ENCODE measurements at places on chromosomes 5 and 9. TPM values are rescaled to one million over a fixed set of nuclear protein-coding genes. Genes with fewer than 3 reads are reported as not detected.
A peak's percentile ranks its signal among the peaks of the same experiment; 100 is the strongest.

ELAVL2 gene
- 35.8 TPM for total RNA-seq

ARHGEF39 gene
- total RNA-seq = 0.79 TPM

- no peak for DNase-seq
Observed at GRCh38 chr5:147403651-147404640, 105.9 kb downstream of the DPYSL3 start.

- DNase-seq = no peak
Observed at GRCh38 chr9:127825319-127826051, 22.8 kb downstream of the FPGS start.

DNA sequence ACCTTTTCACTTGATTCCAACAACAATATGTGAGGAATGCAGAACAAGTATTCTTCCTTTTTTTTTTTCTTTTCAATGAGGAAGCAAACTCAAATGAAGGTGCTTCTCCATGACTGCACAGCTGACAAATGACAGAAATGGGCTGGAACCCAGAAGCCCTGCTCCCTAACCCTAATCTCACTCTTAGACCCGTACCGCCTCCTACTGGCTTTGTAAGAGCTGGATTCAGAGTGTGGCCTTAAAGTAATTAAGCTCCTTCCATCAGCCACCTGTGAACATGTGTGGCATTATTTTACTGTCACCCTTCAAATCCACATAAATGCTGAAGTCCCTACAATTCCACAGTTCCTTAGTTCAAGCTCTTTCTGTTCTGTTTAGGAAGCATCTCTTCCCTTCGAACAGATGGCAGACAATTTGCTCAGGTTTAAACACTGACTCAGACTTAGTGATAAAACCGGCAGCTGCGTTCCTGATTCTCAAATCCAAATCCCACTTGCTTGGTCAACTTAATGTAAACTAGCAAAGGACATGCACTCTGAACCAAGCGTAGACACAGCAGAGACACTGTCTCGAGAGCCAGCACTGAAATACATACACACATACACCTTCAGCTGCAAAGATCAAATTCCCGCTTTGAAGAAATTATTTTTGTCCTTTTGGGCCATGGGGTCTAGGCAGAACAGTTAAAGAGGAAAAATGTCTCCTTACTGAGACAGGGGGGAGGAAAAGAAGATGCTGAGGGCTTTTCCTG lies 316.7 kb upstream of the TLE4 start:
- DNase-seq = no peak

DNA sequence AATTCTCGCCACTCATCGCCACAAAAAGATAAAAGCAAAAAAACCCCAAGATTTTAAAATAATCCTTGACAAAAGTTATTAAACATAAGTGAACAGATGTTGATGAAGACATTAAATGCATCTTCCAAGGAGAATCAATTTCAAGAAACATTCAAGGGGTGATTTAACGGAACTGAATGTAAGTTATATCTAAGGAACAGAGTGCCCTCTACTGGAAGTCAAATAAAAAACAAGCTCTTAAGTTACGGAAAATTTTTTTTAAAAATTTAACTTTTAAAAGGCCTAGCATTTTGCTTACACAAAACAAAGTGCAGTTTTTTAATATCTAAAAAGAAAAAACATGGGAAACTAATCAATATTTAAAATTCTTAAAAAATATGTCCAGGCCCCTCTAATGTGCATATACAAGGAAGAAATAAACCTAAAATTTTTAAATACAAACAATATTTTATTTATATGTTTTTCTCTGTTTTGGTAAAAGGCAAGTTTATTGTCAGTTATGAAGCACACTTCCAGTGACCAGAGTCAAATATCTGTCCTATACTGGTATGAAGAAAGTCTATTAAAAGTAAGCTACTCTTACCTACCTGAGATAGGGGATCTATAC lies 28.0 kb downstream of the TEX10 start:
- peak; percentile 18 for DNase-seq

GRCh38 chr9:128636556-128637530 lies 19.8 kb downstream of the DYNC2I2 start:
- no peak for DNase-seq

- DNase-seq = no peak
Observed at GRCh38 chr5:39760385-39761198, 335.8 kb upstream of the DAB2 start.

- DNase-seq = no peak
Observed at GRCh38 chr5:162683284-162683683, 615.7 kb downstream of the GABRG2 start.

DNA sequence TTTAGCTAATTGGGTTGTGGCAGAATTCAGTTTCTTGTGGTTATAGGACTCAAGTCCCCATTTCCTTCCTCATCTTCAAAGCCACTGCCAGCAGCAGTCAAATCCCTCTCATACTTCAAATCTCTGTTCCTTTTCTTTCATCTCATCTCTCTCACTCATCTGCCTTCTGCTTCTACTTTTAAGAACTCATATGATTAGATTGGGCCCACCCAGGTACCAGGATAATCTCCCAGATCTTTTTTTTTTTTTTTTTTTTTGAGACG lies 8.0 kb upstream of the REEP5 start:
- no peak for DNase-seq

DNA sequence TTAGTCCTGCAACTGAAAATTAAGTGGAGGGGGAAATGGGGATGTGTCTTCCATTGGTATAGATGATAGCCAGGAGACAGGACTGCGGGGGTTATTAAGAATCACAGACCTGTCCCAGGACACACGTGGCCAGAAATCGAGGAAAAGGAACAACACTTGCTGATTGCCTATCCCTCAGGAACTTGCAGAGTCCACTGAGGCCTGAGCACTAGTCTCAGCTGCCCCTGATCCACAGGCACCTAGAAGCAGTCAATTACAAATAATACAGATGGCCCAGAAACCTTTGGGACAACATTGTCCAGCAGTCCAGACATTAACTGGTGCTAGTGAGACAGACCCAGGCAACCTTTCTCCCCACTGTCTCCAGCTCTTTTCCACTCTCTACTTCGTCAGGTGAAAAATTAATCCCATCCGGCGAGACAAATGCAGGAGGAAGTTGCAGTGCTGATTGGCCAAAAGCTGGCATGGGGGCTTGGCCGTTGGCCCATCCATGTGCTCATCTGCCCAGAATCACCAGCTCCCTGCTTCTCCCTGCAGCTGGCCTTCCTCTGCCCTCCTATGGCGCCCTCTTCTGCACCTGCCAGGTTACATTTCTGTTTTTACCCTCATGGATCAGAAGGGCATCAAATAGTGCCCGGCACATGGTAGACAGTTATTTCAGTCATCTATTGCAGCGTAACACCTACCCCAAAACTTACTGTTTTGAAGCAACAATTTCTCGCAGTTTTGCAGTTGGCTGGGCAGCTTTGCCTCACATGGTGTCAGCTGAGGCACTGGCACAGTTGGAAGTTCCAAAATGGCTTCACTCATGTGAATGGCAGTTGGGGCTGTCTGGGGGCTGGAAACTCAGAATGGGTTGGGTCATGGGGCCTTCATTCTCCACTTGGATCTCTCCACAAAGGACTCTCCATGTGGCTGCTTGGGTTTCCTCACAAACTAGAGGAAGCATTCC lies 3.6 kb upstream of the B4GALT1 start:
- DNase-seq = no peak

DNA sequence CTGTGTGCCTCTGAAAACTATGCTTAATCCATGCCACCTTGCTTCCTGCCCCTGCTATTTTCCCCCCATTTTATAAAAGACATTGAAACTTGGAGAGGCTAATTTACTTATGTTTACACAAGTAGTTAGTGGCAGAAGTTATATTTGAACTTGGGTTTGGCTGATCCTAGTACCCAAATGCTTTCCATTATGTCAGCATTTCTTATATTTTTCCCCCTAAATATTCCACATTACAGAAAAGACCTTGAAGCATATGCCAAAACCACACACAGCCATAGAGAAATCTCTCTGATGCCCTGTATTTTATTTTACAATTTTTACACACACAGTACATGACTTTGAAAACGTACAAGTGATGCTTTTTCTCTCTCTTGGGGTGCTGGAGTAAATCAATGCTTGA lies 11.2 kb downstream of the C1QTNF2 start:
- no peak for DNase-seq
